ENCODE measurements at places on chromosomes 5 and 9.

DNA sequence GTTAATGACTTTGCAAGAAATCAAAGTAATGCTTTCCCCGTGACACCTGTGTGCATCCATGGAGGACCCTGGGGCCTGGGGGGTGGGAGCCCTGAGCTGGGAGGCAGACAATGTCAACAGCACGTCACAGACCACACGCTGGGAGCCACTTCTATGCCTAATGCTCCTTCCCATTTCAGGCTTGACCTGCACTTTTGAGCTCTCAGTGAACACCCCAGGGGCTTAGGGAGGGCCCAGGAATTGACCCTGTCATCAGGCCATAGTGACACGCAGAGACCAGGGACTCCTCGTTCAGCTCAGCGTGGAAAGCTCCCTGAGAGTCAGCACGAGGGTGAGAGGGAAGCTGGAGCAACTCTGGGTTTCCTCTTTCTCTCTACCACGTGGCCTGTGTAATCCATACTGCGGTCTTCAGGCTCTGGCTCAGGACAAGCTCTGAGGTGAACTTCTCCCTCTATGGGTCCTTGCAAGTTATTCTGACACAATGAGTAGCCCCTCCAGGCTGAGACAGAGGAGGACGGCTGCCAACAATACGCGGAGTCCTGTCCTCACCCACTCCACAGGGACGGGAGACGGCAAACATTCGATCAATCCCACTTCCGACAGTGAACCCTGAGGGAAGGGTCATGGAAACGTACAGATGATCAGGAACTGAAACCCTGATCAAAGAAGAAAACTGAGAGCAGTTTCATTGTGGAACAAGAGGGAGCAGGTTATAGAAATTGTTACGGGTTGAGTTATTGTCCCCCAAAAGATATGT is 130.8 kb upstream of the IRX4 start:
- no peak for DNase-seq

DNA sequence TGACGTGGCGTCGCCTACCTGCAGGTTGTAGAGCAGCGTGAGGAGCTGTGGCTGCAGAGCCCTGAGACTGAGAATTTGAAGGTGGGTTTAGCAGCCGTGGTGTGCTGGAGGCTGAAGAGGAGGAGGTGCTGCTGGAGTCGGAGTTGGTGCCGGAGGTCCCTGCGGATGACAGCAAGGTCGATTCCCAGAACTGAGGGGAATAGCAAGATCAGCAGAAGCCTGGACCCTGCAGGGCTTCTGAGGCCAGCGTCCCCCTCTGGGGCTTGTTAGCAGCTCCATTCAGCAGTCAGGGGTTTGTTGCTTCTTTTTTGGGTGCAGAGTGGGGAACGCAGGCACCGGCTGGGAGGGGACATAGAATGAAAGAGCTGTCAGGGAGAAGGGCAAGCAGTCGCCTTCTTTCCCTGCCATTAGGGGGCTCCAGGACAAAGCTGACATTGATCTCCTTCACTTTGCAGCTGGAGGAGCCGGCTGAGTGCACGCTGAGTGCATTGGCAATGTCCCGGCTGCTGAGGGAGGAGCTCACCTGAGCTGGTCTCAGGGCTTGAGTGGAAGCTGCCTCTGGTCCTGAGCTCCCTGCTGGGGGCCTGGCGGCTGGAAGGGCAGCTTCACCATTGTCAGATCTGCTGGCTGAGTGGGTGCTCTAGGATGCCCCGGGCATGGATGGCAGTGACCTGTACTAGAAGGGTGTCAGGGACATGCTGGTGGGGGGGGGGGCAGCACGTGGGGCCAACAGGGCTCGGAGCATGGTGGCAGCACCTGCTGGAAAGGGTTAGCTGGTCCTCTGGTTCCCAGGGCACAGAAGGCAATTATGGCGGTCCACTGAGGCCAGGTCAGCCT is 20.8 kb downstream of the OBP2B start:
- no peak for DNase-seq

GRCh38 chr9:81082221-81082620 is 607.1 kb downstream of the TLE1 start:
- DNase-seq: no peak

DNA sequence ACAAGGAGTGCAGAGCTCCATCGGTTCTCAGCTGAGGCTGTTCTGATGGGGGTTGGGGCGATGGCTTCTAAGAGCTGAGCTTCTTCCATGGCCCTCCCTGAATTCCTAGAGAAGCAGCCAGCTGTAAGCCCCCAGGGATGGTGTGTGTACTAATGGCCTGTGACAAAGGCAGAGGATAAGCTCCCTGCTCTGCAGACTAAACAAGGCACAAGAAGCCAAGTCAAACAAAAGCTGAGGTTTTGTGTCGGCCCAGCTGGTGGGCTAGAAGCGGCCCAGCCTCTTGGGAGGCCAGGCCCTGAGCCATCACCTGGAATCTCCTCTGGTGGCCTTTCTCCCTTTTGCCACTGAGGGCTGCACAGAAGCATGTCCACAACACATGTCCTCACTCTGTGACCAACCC is 75.0 kb upstream of the XPA start:
- no peak for DNase-seq

GRCh38 chr5:79025054-79025472 is 40.0 kb upstream of the ARSB start:
- DNase-seq: no peak

- DNase-seq: no peak
These were observed 524.8 kb downstream of the CSNK1G3 start for GRCh38 chr5:124036786-124037185.

DNA sequence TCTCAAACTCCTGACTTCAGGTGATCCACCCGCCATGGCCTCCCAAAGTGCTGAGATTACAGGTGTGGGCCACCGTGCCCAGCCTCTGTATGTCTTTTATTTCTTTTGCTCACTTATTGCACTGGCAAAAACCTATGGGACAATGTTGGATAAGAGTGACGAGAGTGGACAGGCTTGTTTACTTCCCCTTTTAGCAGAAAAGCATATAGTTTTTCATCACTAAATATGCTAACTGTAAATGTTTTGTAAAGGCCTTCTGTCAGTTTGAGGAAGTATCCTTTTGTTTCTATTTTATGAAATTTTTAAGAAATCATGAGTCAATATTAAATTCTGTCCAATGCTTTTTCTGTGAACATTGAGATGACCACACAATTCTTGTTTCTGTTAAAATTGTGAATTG is 103.3 kb downstream of the AUH start:
- DNase-seq: no peak

DNA sequence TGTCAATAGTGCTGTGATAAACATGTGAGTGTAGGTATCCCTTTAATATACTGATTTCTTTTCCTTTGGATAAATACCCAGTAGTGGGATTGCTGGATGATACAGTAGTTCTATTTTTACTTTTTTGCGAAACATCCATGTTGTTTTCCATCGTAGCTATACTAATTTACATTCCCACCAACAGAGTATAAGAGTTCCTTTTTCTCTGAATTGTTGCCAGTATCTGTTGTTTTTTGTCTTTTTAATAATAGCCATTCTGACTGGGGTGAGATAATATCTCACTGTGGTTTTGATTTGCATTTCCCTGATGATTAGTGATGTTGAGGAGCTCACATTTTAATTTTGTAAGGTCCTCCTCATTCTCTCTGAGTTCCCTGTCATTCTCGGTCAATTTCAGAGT is 71.1 kb upstream of the NFIL3 start:
- DNase-seq: no peak

DNA sequence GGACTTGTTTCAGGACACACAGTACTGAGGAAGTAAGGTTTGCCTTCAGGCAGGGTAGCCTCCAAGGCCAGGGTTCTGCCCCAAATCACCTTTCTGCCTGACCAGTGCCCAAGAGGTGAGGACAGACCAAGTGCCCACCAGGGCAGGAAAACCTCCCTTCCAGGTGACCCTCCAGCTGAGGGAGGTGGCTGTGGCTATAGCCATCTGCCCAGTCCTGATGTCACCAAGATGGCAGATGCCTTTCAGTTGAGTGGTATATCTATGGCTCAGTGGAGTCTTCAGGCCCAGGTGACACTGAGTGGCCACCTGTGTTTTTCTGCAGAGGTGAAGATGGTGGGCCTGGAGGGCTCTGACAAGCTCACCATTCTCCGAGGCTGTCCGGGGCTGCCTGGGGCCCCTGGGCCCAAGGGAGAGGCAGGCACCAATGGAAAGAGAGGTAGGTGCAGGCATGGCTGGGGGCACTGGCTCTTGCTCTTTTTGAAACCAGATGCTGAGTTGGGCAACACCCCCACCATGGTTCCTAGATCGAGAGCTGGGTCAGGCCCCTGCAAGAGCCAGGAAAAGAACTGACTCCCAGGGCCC is 1.7 kb downstream of the FCN2 start:
- no peak for DNase-seq

GRCh38 chr5:172527559-172527958 is 73.2 kb upstream of the SH3PXD2B start:
- no peak for DNase-seq

DNA sequence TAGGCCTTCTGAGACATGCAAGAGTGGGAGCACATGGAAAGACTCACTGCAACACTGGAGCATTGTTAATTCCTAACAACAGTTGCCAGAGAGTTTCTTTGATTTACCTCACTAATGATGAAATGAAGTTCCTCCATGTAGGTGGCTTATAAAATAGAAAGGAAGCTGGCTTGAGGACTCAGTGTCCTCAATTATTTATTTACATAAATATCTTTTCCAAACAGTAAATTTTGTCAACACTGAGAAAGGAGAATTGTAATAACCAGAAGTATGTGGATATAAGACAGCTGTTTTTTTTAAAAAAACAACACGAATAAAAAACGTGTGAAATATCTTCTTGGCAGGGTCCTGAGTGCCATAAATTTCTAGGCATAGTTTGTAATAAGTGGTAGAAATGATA is 9.1 kb upstream of the SLC27A6 start:
- DNase-seq: no peak

GRCh38 chr5:168976311-168976970 is 324.5 kb downstream of the SLIT3 start:
- no peak for DNase-seq

DNA sequence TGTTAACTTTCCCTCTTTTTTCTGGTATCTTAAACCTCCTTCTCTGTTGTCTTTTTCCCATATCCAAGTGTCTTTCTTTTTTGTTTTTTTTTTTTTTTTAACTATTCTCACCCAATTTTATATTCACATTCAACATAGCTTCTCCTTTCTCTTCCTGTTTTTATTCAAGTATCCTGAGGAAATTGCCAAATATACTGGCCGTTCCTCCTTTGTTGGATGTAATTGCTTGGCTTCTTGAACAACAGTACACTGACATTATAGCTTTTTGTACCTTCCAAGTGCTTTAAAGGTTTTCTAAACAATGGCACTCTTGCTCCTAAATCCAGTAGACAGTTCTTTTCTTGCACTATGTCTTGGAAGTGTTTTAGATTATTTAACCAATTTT is 1146.8 kb downstream of the MAT2B start:
- DNase-seq: no peak

- DNase-seq: no peak
These were observed 298.0 kb downstream of the DOCK8 start for GRCh38 chr9:512555-513272.

GRCh38 chr9:18269561-18269960 is 204.4 kb upstream of the ADAMTSL1 start:
- no peak for DNase-seq

DNA sequence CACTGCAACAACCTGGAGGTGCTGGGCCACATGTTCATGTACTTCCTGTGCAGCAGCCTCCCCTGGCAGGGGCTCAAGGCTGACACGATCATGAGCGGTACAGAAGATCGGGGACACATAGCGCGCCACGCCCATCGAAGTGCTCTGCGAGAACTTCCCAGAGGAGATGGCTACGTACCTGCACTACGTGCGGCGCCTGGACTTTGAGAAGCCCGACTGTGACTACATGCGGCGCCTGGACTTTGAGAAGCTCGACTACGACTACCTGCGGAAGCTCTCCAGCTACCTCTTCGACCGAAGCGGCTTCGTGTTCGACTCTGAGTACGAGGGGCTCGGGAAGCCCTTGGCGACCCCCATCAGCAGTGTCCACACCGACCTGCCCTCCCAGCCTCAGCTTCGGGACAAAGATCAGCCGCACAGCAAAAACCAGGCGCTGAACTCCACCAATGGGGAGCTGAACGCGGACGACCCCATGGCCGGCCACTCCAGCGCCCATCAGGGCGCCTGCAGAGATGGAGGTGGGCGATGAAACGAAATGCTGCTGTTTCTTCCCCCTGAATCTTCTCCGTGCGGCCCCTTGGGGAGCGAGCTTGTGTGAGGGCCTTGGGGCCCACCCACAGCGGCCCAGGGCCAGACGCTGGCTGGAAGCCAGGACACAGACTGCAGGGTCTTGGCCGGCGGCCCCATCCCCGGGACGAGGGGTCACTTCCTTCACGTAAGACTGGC is 56.5 kb downstream of the JAK2 start:
- DNase-seq: no peak

DNA sequence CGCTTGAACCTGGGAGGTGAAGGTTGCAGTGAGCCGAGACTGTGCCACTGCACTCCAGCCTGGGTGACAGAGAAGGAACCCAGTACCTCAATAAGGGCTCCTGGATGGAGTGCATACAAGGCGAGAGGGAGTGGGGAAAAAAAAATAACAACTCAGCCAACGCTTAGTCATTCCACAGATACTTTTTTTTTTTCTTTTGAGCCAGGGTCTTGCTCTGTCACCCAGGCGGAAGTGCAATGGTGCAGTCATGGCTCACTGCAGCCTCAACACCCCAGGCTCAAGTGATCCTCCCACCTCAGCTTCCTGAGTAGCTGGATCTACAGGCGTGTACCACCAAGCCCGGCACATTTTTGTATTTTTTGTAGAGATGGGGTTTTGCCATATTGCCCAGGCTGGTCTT is 59.5 kb upstream of the GGTA1 start:
- DNase-seq: no peak

DNA sequence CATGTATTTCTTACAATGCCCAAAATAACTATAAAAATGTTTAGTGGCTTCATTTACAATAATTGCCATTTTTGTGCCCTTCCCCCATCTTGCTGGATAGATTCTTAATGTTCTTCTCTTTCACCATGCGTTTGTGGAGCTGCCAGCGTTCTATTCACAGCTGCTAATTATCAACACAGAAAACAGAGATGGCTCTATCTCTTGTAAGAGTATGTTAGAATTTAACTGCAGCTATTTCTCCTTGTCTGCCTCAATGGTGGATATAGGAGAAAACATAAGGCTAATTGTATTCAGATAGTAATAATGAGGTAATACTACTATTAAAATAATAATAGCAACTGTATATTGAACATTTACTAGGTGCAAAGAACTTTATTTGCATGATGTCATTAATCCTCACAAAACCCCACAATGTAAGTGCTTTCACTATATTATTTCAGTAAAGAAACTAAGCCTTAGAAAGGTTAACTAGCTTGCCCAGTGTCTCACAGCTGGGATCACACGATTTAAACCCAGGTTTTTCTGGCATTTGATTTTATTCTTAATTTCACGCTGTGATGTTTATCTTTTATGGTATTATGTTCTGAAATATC is 50.1 kb downstream of the JAKMIP2 start:
- no peak for DNase-seq

DNA sequence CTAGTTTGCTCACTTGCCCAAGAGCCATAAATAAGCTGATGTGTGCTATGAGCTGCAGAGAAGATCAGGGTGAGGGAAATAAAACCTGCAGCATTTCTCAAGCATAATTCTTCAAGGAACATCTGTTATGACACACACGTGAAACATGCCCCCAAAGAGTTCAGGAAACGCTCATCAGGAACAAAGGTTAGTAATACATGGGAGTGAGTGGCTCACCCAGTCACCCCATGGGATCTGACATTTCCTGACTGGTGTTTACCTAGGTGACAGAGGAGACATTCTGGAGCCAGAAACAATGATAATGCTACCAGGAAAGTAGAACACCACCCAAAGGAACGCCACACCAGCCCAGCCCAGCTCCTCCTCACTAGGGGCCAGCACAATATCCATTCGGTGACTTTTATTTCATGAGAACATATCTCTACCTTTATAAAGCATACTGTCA is 66.0 kb downstream of the FRMD3 start:
- DNase-seq: no peak

GRCh38 chr5:171724468-171725204 is 61.0 kb upstream of the SMIM23 start:
- DNase-seq: no peak

Measured in stimulated activated CD8-positive, alpha-beta memory T cell treated with anti-CD3 and anti-CD28 coated beads, Interleukin-7, amount 100 ng/mL, for 48 hours (primary cell).